Caki2 (cell line): ENCODE measurements at places on chromosomes 5 and 9.
A peak's percentile ranks its signal among the peaks of the same experiment; 100 is the strongest.

GRCh38 chr5:16483361-16483760 is 17.8 kb upstream of the ZNF622 start:
- DNase-seq = no peak

DNA sequence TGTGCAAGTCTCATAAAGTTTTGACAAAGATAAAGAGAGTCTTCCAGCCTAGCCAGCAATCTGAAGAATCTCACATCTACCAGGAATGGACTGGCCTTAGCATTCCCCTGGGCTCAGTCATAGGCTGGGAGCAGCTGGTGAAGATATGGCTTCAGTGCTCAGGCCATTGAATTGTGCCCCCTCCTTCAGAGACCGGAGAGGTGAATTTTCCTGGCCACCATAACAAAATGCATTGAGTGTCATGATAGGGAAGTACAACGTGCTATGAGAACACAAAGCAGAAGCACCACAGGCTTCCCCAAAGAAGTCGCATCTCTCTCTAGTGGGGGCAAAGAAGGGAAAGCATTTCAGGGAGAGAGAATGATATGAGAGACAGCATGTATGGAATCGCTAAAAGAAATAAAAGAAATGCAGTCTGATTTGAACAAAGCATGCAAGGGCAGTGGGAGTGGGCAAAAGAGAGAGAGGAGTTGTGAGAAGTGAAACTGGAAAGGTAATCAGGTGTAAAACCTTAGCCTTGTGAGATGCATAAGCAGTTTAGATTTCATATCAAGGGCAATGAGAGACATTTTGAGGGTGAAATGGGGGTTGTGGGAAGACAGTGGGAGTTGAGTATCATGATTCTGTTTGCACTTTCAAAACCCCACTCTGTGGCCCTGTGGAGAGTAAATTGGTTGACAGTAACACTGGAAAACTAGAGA is 57.1 kb upstream of the NMUR2 start:
- DNase-seq = peak; percentile 25

GRCh38 chr9:32899181-32899580 is 102.2 kb downstream of the APTX start:
- no peak for DNase-seq

GRCh38 chr9:127163409-127163808 is 41.0 kb upstream of the ANGPTL2 start:
- DNase-seq = no peak

DNA sequence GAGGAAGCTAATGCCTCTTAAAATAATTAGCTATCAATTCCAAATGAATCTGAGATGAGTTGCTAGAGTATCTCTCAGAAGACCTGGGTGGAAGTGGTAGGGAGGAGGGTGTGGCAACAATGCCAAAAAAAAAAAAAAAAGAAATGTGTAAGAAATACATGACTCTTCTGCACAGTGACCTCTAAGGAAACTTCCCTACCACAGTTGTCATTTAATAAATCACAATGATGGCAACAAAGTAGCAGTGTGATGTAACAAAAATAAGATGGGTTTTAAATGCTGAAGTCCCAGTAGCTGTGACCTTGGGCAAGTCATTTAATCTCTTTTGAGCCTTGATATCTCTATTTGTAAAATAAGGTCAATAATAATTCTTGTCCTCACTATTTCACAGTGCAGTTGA is 7.2 kb downstream of the FOXD1 start:
- no peak for DNase-seq

DNA sequence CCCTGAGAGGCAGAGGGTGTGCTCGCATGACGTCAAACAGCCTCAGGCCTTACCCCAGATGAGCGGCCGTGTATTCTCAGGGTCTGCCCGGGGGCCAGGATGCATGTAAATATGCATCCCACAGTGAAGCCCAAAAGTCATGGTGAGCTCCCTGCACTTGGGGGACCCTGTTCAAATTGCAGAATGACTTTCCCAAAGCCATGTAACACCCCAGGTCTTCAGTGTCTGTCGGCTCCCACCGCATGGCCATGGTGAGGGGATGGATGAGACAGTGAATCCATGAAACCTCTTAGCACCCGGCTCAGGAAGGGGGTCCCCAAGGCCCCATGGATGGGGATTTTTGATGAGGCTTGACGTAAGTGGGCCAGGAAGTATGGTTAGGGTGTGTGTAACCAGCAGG is 9.3 kb upstream of the COL5A1 start:
- DNase-seq = no peak

GRCh38 chr5:35242702-35243258 is 12.5 kb upstream of the PRLR start:
- DNase-seq = no peak

GRCh38 chr5:93735378-93735777 is 6.0 kb downstream of the POU5F2 start:
- no peak for DNase-seq

DNA sequence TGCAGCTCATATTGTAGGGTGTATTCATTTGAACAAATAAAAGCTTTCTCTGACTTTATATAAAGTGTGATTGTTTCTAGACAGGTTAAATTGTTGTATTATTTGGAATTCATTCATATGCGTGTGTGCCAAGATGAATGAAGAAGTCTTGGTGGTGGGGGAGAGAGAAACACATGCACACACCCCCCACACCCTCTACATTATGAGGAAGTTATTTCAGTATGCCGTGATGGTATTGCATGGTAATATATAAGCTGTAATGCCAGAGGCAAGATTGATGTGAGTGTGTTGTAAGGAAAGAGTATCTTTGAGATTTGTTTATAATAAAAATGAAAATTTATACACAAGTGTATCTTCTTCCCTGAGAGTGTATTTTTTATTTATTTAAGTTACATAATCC is 71.0 kb downstream of the IPO11 start:
- no peak for DNase-seq

DNA sequence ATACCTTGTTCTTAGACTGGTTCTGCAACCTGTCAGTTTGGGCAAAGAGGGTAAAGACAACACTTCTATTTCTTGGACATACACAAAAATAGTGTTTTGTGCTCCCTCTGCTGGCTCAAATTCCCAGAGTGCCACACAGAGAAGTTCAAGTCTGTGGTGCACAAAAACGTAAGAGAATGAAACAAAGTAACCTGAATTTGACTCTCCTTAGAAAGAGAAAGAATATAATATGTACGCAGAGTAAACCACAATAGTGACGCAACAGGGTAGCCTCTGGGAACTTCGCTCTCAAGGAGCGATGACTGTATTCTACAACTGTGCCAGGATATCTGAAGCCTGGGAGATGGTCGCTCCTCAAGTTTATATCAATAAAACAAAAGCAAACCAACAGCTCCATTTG is 18.5 kb downstream of the DDX31 start:
- DNase-seq = no peak

DNA sequence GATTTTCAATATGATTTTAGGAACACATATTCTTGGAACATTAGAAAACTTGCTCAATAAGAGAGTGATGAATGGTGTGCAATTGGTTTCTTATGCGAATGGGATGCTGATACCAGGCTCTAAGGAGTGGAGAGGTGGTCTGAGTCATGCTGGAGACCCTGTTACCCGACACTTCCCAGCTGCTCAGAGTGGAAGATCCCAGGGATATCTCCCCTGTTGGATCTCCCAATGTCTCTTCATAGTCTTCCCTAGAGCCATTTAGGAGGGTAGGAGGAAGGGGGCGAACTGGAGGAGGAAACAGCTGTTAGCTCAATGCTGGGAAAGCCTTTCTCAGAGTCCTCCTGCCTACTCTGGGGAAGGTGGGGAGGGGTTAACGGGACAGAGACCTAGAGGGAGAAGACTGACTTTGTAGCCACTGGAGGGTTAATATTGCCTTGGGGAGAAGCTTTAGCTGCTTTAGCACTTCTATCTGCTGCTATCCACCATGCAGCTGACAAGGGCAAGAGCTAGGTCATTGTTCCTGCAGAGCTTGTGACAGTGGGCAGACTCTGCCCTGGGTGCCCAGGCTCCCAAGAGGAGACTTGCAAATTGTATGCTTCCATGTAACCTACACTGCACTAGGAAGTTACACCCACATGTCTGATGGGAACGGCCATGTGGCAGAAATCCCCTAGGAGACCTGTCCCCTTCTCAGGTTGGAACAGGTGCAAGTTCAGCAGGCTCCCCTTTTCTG is 301.0 kb downstream of the GADD45G start:
- DNase-seq = no peak

GRCh38 chr9:93326056-93326455 is 125.4 kb upstream of the FAM120A start:
- DNase-seq = no peak

DNA sequence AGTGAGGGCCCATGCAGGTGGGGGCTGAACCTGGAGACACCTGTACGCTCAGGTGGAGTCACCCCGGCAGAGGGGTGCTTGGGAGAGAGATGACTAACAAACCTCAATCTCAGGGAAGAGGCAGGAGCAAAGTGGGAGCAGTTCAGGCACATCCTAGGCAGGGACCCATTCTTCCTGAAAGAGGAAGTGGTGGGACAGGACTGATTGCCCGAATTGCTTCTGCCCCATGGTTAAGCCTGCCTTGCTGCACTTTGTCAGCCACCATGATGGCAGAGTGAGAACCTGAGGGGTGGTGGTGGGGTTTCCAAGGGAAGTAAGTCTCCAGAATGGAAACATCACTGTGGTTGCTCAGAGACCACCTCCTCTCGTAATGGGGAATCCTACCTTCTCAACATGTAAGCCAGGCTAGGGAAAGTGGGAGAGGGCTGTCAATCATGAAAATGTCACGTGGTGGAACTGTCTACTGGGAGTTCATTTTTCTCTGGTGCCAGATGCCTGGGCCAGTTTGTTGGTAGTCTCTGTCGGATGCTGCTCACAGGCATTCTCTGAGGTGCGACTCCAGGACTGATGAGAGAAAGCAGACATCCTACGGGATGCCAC is 150.4 kb downstream of the HSPA4 start:
- DNase-seq = no peak

- no peak for DNase-seq
Measured at GRCh38 chr9:105173826-105174225, 70.6 kb upstream of the SLC44A1 start.

DNA sequence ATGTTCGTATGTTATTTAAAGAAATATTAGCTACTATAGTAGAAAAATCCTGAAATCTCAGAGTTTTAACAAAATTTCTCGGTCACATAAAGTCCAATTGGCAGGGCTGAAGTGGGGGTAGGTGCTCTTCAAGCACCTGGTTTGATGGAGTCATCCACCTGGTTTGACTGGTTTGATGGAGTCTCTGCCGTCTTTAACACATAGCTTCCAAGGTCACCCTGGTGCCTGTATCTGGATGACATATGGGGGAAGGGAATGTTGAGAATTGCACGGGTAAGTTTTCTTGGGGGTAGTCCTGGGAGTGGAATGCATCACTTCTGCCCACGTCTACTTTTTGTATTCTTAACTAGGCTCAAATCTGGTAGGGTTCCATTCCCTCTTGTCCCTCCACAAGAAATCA is 351.2 kb downstream of the SH3GL2 start:
- no peak for DNase-seq

GRCh38 chr9:26296910-26297572 is 595.6 kb downstream of the CAAP1 start:
- no peak for DNase-seq

DNA sequence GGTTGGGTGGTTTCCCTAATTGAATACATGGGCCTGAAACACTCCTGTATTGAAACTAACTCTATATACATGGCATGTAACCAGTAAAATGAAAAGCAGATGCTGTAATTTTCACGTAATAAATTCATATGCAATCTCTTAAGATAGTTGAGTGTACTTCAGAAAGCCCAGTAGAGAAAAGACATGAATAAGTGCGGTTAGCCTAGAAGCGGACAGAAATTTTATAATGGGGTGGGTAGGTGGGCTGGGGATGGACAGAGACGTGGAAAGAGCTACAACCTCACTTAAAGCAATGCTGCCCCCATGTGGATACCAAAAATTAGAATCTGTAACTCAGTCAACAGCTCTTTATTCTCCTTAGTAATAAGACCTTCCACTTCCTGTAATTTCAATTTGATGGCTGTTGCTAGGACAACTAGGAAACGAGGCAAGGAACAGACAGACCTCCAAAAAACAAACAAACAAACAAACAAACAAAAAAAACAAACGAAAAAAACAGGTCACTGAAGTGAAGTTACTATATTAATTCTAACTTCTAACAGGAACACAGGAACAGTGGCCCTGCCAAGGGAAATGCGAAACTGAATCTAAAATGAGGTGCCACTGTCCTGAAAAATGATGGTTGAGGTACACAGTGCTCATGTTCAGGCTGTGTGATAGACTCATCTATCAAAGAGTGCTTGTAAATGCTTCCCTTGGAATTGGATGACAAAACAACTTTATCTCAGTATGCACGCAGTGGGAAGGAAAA is 103.4 kb upstream of the GNA14 start:
- DNase-seq = peak; percentile 18

DNA sequence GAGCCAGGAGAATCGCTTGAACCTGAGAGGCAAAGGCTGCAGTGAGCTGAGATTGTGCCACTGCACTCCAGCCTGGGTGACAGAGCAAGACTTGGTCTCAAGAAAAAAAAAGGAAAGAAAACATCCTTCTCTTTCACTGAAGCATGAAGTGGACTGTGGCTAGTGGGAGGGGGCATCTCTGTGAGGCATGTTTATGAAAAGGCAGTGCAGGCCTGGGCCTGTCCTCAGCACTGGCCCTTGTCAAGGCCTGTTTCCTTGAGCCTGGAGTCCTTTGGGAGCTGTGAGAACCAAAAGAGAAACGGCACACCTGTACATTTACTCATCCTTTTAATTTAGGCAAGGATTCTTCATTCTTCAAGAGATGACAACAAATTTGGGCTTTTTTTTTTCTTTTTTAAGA is 18.3 kb upstream of the FUBP3 start:
- peak; percentile 80 for DNase-seq

DNA sequence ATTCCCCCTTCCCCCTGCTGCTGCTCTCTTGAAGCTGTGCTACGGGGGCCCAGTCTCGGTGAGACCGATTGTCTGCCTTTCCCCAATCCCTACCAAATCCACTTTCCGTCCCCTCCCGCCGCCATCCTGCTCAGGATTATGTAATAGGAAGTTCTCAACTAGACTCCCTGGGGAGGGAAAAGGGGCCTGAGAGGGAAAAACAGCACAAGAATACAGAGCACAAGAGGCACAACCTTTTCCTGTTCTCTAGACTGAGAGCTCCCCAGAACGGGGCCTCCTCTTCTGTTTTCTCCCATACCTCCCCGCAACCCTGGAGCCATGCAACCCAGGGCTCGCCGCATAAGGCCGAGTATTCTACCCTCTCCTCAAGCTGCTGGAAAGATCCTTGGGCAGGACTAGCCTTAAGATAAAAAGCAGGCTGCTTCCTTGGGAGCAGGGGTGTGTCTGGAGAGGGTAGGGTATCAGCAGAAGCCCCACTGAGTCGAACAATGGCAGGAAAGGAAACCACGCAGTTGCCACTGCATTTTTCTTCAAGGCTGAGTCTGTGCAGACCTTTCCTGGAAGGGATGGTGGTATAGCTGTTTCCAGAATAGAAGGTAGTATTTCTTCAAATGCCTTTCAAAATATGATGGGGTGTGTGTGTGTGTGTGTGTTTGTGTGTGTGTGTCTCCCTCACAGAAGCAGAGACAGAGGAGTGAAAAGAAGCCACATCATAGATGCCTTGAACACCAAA is 12.9 kb downstream of the MYORG start:
- no peak for DNase-seq
